ENCODE measurements at places on chromosomes 13 and 19.
A peak's percentile ranks its signal among the peaks of the same experiment; 100 is the strongest.

DNA sequence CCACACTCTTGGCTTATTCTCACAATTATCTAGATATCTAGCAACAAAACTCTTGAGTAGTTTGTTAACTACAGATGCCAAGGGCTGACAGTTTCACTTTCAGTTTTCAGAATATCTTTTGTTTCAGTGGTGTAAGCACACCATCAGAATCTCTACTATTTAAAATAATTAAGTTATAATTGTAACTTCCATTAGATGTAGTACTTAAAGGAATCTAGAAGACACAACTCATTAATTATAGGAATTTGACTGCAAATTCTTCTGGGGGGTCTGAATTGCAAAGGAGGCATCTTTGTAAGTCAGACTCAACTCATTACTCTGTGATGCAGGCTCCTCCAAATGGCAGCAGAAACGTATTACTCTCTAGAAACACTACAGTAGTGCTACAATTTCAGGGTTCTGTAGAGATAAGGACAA is 44.9 kb upstream of the USPL1 start:
- no peak overlapping the region for H3K4me3 ChIP-seq
- H3K27ac ChIP-seq = peak overlapping the region; percentile 19
- DNase-seq = no peak
- H3K36me3 ChIP-seq = no peaks in the 10 kb centered on the region
- no peaks in the 10 kb centered on the region for H3K27me3 ChIP-seq
- H3K4me1 ChIP-seq = peaks cover 40% of the 10 kb centered on the region

DNA sequence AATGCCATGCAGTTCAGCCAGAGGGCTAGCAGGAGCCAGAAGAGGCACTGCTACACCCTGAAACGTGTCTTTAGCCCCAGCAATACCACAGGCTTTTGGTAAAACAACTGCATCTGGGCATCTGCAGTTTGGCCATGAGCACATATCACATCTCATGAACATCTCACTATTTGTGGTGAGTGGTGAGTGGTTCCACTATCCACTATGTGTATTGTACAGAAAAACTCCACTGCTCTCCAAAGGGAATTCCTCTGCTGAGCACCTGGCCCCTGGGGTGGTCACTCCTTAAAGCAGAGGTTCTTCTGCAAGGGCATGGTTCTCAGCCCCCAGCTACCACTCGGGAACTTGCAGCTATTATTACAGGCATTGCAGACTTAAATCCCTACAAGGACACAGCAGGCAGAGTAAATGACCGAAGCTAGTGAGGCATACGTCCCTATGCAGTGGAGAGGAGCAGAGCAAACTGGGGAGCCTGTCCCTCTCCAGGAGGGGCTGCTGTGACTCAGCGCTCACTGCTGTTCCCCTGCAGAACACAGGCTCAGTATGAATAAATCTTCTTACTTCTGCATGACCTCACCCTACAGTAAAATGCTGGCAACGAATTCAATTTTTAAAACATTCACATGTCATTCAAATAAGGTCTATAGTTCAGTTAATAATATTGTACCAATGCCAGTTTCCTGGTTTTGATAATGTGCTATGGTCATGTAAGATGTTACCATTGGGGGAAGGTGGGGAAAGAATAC is 332.4 kb upstream of the ZNF507 start:
- H3K36me3 ChIP-seq = no peaks in the 10 kb centered on the region
- H3K4me3 ChIP-seq = no peak overlapping the region
- no peak overlapping the region for H3K27ac ChIP-seq
- H3K27me3 ChIP-seq = no peaks in the 10 kb centered on the region
- H3K4me1 ChIP-seq = no peaks in the 10 kb centered on the region

GRCh38 chr13:33509642-33510229 is 224.2 kb upstream of the STARD13 start:
- H3K4me3 ChIP-seq = no peak overlapping the region
- no peak overlapping the region for H3K27ac ChIP-seq
- H3K27me3 ChIP-seq = no peaks in the 10 kb centered on the region
- H3K36me3 ChIP-seq = no peaks in the 10 kb centered on the region

GRCh38 chr19:33462112-33462791 is 59.3 kb downstream of the PEPD start:
- H3K4me1 ChIP-seq = no peaks in the 10 kb centered on the region
- DNase-seq = no peak
- H3K27ac ChIP-seq = no peak overlapping the region

- H3K36me3 ChIP-seq = no peaks in the 10 kb centered on the region
- no peak for DNase-seq
- peak overlapping the region; percentile 99 for H3K4me3 ChIP-seq
- peak overlapping the region; percentile 92 for H3K27ac ChIP-seq
- H3K27me3 ChIP-seq = no peaks in the 10 kb centered on the region
Measured at GRCh38 chr13:46553521-46553885, 533 bp downstream of the LRCH1 start.

DNA sequence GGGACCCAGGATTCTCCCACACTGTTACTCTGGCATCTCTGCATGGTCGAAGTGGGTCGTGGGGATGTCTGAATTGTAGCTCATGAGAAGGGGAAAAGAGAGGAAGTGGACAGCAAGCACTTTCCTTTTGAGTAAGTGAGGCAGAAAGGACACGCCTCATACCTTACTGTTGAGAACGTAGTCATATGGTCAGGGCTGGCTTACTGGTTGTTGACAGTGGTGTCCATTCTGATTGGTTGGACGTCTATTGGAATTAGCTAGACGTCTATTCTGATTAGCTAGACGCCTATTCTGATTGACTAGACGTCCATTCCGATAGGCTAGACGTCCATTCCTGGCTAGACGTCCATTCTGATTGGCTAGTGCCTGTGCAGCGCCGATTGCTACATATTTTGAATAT is 12.4 kb downstream of the GRIN2D start:
- no peak for DNase-seq
- H3K4me3 ChIP-seq = no peak overlapping the region
- peaks cover 5% of the 10 kb centered on the region for H3K4me1 ChIP-seq
- no peak overlapping the region for H3K27ac ChIP-seq
- no peaks in the 10 kb centered on the region for H3K27me3 ChIP-seq

DNA sequence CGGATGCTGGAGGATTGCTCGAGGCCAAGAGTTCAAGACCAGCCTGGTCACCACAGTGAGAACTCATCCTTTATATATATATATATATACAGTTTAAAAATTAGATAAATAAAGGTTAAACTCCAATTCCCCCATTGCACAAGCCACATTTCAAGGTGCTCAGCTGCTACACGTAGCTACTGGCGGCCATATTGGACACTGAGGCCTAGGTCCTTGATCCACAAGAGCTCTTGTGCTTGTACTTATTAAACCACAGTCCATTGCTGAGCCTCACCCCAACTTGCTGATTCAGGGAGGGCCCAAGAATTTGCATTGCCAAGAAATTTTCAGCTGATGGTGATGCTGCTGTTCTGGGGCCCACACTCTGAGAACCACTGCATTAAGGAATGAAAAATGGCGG is 9.6 kb downstream of the TTC9B start:
- no peak overlapping the region for H3K4me3 ChIP-seq
- no peaks in the 10 kb centered on the region for H3K4me1 ChIP-seq
- H3K27ac ChIP-seq = no peak overlapping the region
- DNase-seq = no peak
